Activated T-helper 1 cell treated with Interleukin-2 at 50 U/mL for 16 hours (primary cell): ENCODE measurements at places on chromosomes 5 and 9.

DNA sequence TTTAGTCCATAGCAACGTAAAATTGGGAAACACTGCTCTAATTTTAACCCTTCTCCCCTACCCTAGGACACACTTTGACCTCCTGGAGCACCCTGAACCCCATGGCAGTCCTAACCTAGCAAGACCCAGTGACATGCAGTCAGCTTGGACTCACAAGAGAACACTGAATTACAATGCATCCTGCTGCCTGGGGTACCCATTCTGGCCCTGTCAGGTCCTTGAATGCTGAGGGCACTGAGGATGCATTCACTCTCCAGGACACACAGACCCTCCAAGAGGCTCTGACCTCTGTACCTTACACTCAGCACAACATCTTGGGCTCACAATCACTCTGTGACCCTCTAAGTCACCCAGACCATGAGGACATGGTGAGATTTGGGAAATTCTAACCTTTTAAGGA, 1.8 kb upstream of the PROP1 start:
- DNase-seq, result no peak

DNA sequence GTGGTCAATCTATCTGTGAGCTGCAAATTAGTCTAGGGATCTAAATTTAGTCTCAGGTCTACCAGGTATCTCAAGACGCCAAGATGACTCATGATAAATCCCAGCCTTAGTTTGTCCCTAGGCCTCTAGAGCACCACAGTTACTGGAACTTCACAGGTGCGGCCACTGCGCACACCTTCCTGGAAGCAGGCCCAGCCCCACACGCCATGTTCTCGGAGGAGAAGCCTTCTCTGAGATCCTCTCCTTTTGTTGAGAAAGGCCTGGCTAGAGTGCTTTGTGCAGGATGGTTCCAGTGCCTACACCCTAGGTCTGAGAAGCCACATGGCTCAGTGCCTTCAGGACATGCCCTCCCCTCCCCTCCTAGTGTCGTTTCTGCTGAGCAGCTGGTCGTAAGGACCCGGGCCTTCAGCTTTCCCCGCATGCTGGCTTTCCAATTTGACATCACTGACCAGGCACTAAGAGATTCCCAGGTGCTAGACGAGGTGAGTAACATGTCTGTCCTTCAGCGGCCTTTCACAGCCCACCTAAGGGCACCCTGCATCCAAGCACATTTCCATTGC, 51.9 kb downstream of the IPPK start:
- DNase-seq, result no peak

DNA sequence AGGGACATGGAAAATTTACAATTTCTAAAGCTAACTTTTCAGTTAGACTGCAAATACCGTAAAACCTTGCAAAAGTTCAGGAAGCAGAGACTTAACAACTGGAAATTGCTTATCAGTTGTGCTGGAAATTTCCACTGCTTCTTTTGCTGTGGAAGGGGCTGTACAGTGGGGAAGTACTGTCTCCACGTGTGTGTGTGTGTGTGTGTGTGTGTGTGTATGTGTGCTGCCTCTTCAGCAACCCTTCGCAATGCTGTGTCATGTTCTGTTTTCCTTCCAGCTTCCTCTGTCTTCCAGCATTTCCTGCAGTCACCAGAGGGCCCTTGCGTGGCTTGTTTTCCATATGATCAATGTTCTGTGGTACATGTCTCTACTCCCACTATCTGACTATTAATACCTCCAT, 87.5 kb upstream of the RANBP3L start:
- no peak for DNase-seq

GRCh38 chr9:26694381-26695297, 198.0 kb downstream of the CAAP1 start:
- DNase-seq, result no peak

DNA sequence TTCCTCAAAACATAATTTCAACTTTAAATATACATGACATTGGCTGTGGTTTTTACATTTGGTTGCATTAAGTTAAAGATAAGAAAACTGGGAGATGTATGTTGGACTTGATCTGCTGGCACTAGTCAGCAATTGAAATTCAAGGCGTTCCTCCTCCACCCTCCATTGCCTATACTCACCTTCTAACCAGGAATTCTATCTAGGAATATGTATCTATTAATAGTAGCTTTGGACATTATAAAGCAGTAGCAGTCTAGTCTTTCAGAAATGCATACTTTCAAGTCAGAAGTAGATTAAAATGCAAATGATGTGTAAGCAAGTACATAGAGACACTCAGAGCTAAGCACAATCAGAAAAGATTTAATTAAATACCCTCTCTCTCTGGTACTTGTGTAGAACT, 24.9 kb downstream of the FER start:
- no peak for DNase-seq

- no peak for DNase-seq
These were observed 19.9 kb upstream of the ERAP2 start for GRCh38 chr5:96856371-96856770.

GRCh38 chr9:101138509-101138908, 110.0 kb downstream of the PLPPR1 start:
- no peak for DNase-seq
